Mammary epithelial cell (primary cell): ENCODE measurements at places on chromosomes 16 and 17. TPM values are rescaled to one million over a fixed set of nuclear protein-coding genes. Genes with fewer than 3 reads are reported as not detected.

Gene ITGAL
- not detected for polyA plus RNA-seq

- DNase-seq = no peak
Observed at GRCh38 chr16:78791011-78791410, 691.6 kb downstream of the WWOX start.

Gene CENPX
- 102 TPM for polyA plus RNA-seq

- DNase-seq = no peak
Observed at GRCh38 chr17:77403854-77404253, 263.1 kb downstream of the SEC14L1 start.

Gene PTGES3L
- 0.40 TPM for polyA plus RNA-seq

Gene KLHL11
- polyA plus RNA-seq = 6.9 TPM

DNA sequence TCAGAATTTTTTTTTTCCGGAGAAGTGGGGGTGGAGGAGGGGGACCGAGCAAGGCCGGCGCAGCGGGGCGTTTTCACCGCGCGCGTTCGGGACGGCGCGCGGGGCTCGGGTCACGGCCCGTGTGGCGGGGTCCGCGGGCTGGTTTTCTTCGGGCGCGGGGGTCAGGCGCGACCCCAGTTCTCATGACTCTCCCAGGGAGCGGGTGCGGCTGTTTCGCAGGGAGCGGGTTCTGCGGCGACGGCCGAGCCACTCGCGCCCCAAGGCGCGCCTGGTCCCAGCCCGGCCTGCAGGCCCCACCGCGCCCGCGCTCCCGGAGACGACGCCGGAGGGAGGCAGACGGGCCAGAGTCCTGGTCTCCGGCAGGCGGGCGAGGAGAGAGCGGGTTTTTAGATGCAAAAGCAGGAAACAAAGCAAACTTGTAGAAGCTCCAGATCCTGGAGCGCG is 1.0 kb downstream of the BAHCC1 start:
- DNase-seq = no peak

Gene PPP1R1B
- polyA plus RNA-seq = 0.07 TPM

- DNase-seq = no peak
Observed at GRCh38 chr17:82832881-82833475, 6.8 kb downstream of the ZNF750 start.

Gene CCL16
- polyA plus RNA-seq = not detected

GRCh38 chr17:2259769-2260536 is 43.6 kb downstream of the SMG6 start:
- no peak for DNase-seq

Gene ALDH3A1
- 6.9 TPM for polyA plus RNA-seq

DNA sequence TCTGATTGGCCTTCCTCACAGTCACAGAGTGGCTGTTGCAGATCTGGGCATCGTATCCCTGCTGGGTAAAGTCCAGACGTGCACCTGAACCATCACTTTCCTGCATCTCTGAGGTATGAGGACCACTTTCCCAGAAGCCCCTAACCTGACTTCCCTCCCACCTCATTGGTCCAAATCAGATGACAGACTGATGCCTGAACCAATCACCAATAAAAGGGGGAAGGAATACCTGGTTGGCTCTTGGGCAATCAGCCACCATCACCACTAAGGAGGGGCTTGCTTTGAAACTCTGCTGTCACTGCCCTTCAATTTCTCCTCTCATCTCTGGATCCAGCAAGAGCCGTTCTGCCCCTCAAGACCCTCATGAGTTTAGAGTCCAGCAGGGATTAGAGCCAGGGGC is 13.6 kb upstream of the WFDC1 start:
- peak; percentile 26 for DNase-seq

GRCh38 chr17:68961214-68961882 is 6.2 kb upstream of the ABCA8 start:
- DNase-seq = no peak

Gene BAHCC1
- polyA plus RNA-seq = 1.6 TPM

- DNase-seq = no peak
Observed at GRCh38 chr16:1492082-1492922, 858 bp upstream of the TELO2 start.

DNA sequence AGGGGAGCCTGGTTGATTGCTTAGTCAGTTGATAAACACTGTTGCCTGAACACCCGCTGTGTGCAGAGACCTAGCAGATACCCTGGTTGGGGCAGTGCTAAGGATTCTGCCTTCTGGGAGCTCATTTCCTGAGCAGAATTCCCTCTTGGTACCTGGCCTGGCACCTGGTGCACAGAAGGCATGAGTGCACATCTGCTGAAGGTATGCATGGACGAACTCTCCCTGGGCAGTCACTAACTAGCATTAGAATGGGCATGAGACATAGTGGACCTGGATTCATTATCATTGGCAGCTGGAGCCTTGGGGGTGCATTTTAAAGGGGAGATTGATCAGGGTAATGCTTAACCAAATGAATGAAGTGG is 13.1 kb downstream of the ADCY7 start:
- DNase-seq = no peak

Gene LRRC46
- 0.28 TPM for polyA plus RNA-seq
